ENCODE measurements at places on chromosomes 13 and 19. TPM values are rescaled to one million over a fixed set of nuclear protein-coding genes. Genes with fewer than 3 reads are reported as not detected.

CLPTM1 gene
- total RNA-seq = 42.9 TPM

RASIP1 gene
- total RNA-seq = not detected

RPL21 gene
- 1,698 TPM for total RNA-seq

AMER2 gene
- total RNA-seq = 0.11 TPM

ERICH4 gene
- total RNA-seq = not detected

CEACAM21 gene
- total RNA-seq = not detected

KLK15 gene
- total RNA-seq = 0.36 TPM

ATP4B gene
- total RNA-seq = 0.49 TPM

IGFL1 gene
- total RNA-seq = not detected

IFI30 gene
- 0.09 TPM for total RNA-seq

ZNF829 gene
- 5.0 TPM for total RNA-seq

SLC25A30 gene
- total RNA-seq = 10.6 TPM

CBY2 gene
- 0.58 TPM for total RNA-seq

ZNF526 gene
- total RNA-seq = 8.2 TPM

PRSS57 gene
- total RNA-seq = 0.32 TPM

RTBDN gene
- 2.2 TPM for total RNA-seq

PGLYRP2 gene
- 0.53 TPM for total RNA-seq

FPR2 gene
- total RNA-seq = 0.16 TPM

LYPD3 gene
- 0.31 TPM for total RNA-seq

GFY gene
- 0.38 TPM for total RNA-seq

UNC13A gene
- 27.6 TPM for total RNA-seq

ZNF93 gene
- total RNA-seq = 0.61 TPM

Measured in motor neuron (in vitro differentiated cells).